ENCODE measurements at places on chromosomes 7 and 10.
A peak's percentile ranks its signal among the peaks of the same experiment; 100 is the strongest.

DNA sequence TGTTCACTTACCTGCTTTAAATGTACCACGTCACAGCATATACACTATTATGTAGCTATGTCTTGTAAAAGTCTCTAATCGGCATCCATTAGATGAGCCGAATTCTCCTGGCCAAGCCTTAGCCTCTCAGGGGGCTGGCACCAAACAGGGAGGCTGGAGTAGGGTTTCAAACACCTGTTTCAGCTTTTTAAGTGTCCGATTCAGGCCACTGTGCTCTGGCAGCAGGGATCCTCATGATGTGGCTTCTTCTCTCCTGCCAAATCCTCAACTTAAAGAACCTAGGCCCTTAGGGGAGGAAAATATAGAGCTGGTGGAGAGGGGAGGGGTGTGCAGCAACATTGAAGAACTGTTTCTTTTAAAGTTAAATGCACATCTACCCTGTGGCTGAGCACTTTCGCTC is 68.5 kb upstream of the NFKB2 start:
- no peak for DNase-seq

- DNase-seq, result no peak
These were observed 137.0 kb downstream of the PTPRN2 start for GRCh38 chr7:158450476-158451124.

- no peak for DNase-seq
These were observed 118.3 kb downstream of the POU6F2 start for GRCh38 chr7:39095875-39096619.

DNA sequence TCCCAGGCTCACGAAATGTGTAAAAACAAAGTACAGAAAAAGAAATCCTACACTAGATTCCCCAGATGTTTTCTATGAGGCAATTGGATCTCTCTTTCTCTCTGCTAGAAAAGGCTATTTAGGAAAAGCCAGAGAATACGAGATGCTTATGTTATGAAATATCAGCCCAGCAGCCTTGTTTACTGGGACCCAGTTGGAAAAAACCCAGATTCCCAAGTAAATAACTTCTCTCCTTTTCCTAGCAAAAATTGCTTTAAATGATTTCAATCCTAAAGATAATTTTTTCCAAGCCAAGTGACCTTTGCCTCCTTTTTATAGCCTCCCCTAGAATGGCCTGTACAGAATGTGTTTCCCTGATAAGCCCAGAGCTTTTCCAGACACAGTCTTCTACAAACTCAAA is 199.3 kb downstream of the PLXNA4 start:
- no peak for DNase-seq

GRCh38 chr10:119003572-119004289 is 25.8 kb upstream of the NANOS1 start:
- no peak for DNase-seq

DNA sequence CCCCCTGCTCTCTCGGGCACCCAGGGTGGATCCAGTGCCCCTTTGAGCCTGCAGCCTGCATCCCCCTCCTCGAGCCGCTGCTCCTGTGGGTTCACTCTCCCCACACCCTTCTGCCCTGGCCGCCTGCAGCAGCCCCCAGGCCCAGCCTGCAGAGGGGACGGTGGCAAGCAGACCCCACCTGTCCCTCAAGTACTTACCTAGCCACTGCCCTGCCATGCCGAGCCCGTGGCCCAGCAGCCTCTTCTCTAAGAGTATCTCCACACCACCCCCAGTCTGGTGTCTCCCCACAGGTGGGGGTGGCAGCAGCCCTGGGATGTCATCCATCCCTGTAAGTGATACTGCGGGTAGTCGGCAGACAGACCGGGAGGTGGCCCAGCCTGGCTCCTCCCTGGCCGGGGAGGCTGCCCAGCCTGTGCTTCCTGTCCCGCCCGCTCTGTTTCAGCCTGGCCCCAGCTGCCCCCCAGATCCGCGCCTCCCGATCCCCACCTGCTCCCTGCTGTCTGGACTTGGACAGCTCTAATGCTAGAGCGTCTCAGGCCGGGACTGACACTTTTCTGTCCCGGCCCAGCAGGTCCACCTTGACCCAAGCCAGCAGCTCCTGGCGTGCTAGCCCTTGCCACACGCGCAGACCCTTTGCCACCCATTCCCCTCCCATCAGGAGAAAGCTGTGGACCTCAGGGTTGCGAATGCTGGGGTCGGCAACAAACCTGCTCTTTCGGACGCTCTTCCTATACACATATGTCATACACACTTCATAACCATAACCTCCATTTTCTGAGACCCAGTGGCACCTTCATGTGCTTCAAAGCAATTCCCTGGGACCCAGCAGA is 25.0 kb downstream of the YKT6 start:
- DNase-seq, result no peak

DNA sequence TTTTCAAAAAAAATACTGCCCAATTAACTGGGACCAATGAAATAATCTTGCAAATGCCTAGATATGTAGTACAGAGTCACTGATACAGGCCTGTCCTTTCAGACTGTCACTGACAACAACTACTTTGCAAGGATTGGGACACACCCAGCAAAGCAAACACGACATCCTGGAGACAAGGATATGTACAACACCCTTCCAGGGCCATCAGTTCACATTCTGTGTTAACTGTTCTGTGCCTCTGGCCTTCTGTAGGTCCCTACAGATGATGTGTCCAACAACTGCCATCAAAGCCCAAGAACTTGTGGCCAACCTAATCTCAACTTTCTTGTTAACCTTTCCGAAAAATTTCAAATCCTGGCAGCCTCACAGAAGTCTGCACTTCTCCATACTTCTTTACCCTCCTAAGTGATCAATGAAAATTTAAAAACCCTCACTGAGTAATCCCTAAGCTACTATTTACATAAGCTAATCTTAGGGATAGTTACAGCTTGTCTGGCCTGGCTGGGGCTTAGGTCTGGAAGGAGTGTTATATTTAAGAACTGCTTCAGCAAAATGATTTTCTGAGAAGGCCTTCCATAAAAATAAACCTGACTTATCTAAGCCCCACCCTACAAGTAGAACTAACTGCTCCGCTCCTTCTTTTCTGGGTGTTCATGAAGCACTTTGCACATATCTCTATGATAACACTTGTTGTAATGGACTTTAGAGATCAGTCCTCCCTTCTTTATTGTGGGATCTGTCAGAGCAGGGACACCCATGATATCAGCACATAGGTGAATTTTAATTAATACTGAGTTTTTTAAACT is 21.0 kb downstream of the COBL start:
- DNase-seq, result no peak

- no peak for DNase-seq
These were observed 279.2 kb downstream of the MAD1L1 start for GRCh38 chr7:1953199-1954190.

GRCh38 chr7:148669927-148670326 is 28.8 kb upstream of the CUL1 start:
- DNase-seq, result no peak

DNA sequence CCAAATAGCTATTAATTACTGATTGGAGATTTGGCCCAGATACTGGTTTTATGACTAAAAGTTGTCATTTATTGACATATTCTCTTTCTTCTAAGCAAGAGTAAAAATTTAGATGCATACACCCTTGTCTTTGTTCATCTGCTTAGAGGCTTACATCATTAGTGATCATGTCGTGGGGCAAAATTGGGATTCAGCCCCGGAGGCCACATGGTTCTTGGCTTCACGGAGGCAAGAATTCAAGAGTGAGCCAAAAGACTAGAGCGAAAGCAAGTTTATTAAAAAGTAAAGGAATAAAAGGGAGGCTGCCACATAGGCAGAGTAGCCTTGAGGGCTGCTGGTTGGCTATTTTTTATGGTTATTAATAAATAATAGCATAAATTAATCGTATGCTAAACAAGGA is 41.1 kb downstream of the MINPP1 start:
- no peak for DNase-seq

DNA sequence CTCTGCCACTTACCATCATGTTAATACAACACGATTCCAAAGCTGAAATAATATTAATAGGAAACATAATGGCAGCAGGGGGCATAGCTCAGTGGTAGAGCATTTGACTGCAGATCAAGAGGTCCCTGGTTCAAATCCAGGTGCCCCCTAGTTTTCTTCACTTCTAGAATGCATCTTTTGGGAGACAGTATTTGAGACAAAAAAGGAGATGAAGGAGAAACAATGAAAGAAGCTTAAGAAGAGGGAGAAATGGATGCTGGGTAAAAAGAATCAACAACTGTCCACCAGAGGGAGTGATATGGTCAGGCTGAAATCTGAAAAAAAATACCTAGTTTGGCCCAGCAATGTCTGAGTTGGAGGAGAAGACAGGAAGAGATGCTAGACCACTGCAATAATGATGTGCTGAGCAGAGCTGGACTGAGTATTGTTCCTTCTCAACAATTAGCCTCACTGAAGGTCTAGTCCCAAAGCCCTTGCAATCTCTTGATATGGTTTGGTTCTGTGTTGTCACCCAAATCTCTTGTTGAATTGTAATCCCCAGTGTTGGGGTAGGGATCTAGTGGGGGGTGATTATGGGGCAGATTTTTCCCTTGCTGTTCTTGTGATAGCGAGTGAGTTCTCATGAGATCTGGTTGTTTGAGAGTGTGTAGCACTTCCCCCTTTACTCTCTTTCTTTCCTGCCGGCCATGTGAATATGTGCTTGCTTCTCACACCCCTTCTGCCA is 48.3 kb downstream of the ZNF783 start:
- DNase-seq, result no peak

- no peak for DNase-seq
These were observed 13.5 kb upstream of the SCRN1 start for GRCh38 chr7:30003098-30003497.

GRCh38 chr7:157280216-157280841 is 56.5 kb upstream of the DNAJB6 start:
- no peak for DNase-seq

- no peak for DNase-seq
These were observed 440.8 kb downstream of the HTR7 start for GRCh38 chr10:90417029-90417428.

GRCh38 chr10:79038841-79039201 is 29.9 kb upstream of the ZMIZ1 start:
- DNase-seq, result no peak

GRCh38 chr7:33186192-33186591 is 56.8 kb downstream of the BBS9 start:
- no peak for DNase-seq

GRCh38 chr7:98836811-98837629 is 32.8 kb downstream of the TMEM130 start:
- DNase-seq, result peak; percentile 81

- DNase-seq, result no peak
These were observed 15.7 kb downstream of the SLC13A4 start for GRCh38 chr7:135712182-135712782.

DNA sequence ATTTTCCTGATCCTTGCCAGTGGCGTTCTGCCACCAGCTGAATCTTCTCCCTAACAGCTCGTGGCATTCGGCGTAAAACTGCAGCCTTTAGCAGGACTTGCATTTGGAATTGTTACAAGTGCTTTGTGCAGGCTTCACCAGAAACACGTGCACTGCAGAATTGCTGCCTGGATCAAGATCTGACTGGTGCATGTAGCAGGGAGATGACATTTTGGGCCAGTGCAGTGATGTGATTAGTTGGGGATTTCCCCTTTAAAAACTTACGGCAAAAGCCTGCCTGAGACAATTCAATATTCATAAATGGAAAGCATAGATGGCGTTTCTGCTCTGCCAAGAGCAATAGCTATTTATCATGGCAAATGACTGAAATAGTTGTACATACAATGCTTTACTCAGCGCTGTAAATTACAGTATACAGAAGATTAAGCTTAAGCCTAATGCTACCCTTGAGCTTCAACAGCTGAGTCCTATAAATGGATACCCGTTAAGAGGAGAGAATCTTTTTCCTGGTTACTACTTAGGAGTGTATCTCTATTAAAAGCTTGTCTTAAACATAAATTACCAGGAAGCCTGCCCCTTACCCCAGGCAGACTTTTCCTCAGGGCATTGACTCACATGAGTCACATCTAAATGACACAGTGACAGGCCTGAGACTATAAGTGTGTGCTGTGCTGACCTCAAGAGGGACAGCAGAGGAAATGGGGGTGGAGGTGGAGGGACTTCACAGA is 106.3 kb downstream of the ATXN7L1 start:
- no peak for DNase-seq

DNA sequence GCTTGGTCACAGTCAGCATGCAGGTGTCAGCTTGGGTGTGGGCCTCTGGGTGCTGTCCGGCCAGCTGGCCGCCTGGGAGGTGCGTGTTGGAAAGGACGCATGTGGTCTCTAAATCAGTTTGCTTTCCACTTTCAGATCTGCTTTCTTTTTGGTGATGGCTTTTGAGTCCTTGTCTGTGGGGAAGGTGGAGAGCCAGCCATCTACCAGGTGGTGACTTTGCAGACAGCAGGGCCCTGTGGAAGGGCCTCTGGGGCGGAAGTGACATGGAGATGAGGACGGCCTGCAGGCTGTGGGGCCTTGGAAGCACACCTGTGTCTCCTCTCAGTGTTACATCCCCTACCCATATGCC is 59.4 kb downstream of the WDR37 start:
- no peak for DNase-seq
